ENCODE measurements at places on chromosomes 7 and 10.

DNA sequence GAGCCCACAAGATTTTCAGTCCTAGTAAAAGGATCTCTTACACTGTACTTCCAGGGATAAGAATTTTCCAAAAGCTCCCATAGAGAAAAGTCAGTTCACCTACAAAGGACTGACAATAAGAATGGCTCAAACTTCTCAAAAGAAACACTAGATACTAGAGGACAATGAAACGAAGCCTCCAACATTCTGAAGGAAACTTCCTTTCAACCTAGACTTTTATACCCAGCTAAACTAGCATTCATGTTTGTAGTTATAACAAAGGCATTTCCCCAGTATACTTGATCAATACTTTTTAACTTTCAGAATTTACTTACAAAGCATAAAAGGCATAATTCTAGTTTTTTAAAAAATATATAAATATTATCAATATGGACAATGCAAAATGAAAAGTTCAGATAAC, 41.0 kb upstream of the DNAAF5 start:
- peak; percentile 8 for DNase-seq

- DNase-seq = peak; percentile 40
Measured at GRCh38 chr7:121113288-121113687, 124.8 kb downstream of the CPED1 start.

DNA sequence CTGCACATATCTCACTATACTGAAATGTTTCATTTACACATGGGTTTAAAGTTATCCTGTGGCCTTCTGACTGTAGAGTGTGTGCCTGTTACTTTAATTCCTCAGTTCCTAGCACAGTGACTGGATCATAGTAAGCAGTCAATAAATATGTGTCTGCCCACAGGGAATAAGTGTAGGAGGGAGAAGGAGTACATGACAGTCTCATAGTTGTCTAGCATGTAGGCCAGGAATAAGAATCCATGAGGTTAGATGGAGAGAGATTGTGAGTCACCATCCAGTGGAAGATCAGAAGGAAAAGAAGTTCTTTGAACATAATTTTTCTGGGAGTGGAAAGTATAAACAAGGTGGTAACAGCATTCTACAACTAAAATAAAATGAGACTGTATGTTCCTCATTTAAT, 36.6 kb upstream of the SEMA3A start:
- peak; percentile 72 for DNase-seq

DNA sequence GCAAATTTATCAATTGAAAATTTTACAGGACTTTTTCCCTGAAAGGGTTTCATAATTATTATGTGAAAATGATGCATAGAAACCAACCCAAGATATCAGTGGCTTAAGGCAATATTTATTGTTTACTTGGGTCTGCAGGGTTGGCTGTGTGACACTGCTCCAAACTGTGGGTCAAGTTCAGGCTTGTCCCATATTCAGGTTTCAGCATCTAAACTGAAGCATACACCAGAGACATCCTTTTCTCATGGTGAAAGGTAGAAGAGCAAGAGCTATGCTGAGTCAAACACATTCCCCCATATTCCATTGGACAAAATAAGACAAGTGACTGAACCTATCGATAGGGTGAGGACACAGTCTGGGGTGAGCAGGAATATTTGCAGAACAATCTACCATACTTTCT, 110.9 kb downstream of the MAPK8 start:
- no peak for DNase-seq

DNA sequence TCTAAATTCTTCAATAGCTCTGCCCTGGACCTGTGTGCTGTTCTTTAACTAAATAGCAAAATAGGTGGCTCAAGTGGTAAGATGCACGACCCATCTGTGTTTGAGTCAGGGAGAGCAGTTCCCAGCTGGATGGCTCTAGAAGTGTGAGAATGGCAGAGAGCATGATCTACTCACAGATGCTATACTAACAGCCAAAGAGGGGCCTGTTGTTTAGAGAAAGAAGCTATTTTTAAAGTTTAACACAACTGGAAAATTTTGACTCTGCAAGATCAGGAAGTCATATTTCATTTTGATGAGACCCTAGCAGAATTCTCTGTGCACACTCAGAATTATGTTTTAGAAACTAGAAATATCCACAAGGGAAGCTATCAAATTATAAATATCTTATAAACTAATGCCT, 87.4 kb upstream of the PIP4K2A start:
- peak; percentile 56 for DNase-seq

DNA sequence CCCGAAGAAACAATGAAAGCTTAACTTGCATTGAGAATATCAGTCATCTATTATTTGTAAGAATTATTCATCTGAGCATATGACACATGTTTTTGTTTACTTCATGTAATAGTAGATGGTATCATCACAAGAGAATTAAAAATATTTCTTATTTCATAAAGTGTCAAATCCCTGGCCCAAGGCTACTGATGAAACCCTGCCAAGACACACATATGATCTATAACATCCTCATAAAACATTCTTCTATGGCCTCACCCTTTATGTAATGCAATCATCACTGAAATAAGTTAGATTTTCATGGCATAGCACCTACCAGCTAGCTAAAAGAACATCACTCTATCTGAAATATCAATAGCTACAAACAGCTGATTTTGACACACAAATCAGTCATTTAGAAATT, 385.6 kb upstream of the PHF14 start:
- DNase-seq = no peak

GRCh38 chr10:22925088-22925487, 2.8 kb upstream of the ARMC3 start:
- DNase-seq = no peak

Measured in mesenchymal stem cell (in vitro differentiated cells and primary cell).